ENCODE measurements at places on chromosomes 5 and 9.
A peak's percentile ranks its signal among the peaks of the same experiment; 100 is the strongest.

DNA sequence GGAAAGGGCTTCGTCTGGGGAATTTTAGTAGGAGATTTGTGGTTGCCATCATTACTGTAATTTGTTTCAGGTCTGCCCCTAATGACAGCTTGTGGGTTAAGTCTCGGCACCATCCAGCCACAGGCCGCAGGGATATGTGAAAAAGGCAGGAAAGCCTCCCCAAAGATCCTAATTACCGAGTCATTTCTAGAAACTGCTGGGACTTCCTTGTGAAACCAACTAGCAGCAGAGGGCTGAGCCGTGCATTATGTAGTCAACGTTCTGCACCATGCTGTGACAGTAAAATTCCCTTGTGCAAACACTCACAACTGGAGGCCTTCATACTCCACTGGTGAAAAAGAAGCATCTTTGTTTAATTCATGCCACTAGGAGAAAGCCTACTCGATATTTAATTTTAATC is 230.3 kb downstream of the MPDZ start:
- no peak for DNase-seq

- no peak for DNase-seq
Observed at GRCh38 chr5:111707630-111708164, 49.3 kb downstream of the NREP start.

DNA sequence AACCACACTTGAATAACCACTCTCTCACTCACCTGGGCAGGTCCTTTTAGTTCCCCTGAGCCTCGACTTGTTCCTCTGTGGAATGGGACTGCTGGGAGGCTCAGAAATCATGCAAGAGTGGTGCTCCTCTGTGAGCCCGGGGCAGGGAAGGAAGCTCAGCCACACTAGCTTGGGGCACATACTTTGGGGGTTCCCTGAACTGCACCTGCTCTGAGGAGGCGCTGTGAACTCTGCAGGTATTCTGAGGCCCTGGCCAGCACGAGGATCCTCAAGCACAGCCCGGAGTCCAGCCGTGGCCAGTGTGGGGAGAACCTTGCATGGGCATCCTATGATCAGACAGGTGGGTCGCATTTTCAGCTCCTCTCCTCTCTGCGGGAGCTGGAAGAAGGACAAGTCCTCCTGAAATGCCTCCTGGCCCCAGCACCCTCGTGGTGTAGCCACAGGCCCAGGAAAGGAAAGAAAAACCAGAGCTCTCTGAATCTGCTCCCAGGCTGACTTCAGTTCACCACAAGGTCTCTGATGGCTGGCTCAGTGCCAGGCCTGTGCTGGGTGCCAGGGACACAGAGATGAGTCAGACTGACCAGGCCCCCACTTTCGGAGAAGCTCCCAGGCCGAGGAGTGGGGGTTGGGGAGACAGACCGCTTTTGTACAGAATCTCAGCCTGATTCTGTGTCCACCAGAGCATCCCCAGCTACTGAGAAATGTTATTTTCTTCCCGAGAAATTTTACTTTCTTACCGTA is 11.9 kb downstream of the GLIPR2 start:
- DNase-seq = peak; percentile 97

DNA sequence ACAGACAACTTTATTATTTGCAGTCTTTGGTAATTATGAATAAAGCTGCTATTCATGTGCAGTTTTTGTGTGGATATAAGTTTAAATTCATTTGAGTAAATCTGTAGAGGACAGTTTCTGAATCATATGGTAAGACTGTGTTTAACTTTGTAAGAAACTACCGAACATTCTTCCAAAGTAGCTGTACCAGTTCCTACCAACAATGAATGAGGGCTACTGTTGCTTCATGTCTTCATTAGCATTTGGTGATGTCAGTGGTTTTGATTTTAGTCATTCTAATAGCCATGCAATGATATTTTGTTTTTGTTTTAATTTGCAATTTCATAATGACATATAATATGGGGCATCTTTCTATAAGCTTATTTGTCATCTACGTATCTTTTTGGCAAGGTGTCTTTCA is 501.3 kb upstream of the RORB start:
- DNase-seq = no peak

DNA sequence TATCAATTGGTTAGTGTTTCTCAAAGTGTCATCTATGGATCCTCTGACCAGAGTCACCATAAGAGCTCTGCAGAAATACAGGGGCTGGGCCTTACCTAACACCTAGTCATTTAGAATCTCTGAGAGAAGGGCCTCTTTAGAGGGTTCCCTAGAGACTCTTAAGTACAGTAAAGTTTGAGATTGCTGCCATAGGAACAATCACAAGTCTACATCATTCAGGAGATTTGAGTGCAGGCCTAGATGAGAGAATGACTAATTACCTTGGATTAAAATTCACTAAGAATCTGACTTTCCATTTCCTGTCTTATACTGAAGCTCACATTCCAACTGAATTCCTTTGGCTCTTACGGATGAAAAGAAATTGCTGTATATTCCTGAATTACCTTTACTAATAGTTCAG is 182.1 kb upstream of the PTGER4 start:
- no peak for DNase-seq

- DNase-seq = no peak
Observed at GRCh38 chr5:112355058-112355685, 63.9 kb downstream of the EPB41L4A start.

GRCh38 chr9:117555964-117556629 is 141.2 kb upstream of the ASTN2 start:
- peak; percentile 35 for DNase-seq

DNA sequence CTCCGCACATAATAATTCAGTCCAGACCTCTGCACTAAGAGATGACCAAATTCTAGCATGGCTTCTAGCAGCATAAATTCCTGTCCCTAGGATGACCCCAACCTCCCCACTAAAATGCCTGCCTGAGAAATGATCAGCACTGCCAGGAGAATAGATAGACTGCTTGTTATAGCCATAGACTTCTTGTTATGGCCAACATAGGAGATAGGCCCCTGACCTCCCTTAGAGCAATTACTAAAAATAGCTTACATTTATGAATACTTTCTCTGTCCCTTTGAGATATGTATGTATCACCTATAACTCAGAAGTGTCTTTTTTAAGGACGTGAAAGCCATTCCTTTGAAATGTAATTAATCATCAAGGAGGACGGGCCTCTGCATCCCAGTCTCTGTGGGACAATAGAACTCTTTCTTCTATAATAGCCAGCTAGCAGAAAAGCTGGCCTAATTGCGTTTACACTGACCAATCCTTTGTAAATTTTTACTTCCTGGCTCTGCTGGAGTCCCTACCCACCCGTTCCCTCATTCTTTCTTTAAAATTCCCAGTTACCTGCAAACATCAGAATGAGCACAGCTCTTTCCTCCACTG is 1002.7 kb downstream of the CDH18 start:
- no peak for DNase-seq

GRCh38 chr9:104961238-104961637 is 33.3 kb upstream of the ABCA1 start:
- DNase-seq = peak; percentile 80

GRCh38 chr5:141420855-141421488 is at the start of gene PCDHGA11:
Gene PCDHGA11, plus strand, starts transcription at chr5:141421051. Its CDS starts 177 bp downstream, at chr5:141421228.
- peak; percentile 26 for DNase-seq

DNA sequence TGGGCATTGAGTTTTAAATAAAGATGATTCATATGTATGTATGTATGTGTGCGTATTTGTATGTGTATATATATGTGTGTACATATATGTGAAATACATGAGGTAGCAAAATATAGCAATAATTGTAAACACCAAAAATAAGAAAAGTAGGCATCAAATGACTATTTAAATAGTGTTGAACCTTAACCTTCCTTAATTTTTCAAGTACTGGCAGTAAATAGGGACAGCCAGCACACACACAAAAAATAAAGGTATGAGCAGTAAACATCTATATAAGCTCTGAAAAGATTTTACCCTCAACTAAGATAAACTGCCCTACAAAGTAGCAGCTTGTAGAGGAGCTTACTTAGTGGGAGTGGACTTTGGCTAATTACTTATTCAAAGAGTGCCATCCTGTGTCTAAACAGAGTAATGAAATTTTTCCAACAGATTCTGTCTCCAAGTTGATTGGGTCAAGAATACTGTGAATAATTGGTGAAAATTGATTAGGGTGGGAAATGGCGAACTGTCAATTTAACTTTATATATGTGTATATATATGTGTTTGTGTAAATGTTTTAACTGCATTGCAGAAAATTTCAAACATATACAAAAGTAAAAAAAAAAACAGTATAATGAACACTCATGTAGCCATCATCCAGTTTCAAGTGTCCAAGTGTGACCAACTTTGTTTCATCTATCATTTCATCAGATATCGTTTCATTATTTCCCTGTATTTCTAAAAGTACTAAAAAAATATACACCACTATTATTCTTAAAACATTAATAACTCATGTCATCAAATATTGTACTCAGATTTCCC is 2.0 kb upstream of the ADAMTS6 start:
- DNase-seq = peak; percentile 47

- DNase-seq = peak; percentile 82
Observed at GRCh38 chr9:125997196-125997823, 250.1 kb downstream of the PBX3 start.

DNA sequence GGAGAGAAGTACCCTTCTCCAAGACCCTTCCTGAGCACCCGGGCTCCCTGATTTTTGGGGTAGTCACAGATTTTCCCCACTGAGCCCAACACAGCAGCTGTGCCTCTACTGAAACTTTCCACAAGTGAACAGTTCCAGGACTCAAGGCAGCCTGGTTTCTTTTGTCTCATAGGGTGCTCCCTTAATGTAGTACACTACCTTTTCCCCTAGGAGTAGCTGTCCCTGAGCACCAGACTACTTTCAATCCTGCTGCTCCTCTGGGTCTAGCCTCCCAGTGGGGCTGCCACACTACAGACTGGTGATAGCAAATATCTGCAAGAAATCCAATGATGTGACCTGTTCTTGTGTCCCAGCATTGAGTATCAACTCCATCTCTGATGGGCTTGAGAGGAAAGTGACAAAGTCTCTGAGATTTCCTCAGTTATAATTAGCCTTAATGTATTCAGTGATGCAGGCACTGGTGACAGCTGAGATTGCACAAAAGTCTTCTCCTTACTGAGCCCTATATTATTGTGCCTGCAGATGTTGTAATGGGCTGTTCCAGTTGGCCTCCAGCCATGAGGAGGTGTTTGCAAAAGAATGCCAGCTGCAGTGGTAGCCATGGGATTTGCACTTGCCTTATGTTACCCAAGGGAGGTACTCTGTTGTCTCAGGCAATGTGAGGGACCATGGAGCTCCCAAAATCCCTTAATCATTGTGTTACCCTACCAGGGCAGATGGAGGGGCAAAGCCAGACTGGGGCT is 1802.5 kb downstream of the EFNA5 start:
- DNase-seq = no peak

DNA sequence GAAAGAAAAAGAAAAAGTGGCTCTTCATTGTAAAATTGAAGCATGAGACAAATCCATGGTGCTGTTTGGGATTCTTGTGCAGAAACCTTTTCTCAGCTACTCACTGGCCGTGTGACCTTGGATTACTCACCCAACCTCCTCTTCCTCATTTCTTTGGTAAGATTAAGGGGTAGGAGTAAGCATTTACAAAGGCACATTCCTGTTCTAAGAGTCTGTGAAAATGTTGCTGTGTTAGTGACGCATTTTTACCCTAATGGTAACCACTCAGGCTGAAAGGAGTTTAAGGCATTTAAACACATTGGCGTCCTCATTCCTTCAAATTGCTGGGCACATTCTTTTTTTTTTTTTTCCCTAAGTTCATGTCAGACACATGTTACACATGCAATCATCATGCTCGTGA is 4.3 kb downstream of the RAI14 start:
- DNase-seq = no peak

DNA sequence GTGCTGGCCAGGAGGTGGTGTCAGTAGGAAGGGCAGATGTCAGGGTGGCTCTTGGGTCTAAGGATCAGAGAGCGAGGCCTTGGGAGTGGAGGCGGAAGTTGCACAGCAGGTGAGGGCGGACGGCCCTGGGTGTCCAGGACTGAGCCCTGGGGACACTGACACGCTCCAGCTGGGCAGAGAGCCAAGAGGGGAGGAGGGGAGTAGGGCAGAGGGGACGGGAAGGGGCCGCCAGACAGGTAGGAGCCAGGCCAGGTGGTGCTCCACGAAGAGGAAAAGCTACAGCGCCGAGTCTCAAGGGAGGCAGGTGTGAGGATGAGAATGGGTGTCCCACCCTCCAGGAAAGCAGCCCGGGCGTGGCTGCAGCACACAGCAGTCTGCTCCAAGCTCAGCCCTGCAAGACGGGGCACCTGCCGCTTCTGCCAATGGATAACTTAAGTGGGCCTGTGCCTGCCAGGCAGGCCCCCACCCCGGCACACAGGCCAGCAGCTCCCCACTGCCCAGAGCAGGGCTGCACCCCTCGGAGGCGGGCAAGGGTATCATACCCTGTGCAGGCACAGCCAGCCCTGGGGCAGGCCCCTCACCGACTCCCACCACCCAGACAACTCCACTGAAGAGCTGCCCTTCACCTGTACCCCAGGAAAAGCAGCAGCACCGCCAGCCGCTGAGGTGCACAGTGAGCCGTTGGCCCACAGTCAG is 4.9 kb downstream of the TPRN start:
- no peak for DNase-seq

DNA sequence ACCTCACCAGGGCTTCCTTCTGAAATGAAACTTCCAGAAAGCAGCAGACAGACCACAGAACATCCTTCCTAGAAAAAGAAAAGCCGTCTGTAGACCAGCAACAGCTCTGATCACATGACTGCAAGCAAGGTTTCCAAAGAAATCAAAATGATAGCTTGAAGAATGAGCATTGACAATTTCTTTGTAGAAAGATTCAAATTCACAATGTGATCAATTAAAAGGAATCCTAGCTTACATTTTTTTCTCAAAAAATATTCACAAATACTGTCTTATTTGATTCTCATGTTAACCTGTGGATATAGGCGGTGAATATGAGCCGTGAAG is 144.9 kb downstream of the MTX3 start:
- no peak for DNase-seq

- no peak for DNase-seq
Observed at GRCh38 chr5:176446884-176447590, 1.1 kb upstream of the FAF2 start.

GRCh38 chr5:116554764-116555163 is 19.9 kb downstream of the SEMA6A start:
- no peak for DNase-seq

DNA sequence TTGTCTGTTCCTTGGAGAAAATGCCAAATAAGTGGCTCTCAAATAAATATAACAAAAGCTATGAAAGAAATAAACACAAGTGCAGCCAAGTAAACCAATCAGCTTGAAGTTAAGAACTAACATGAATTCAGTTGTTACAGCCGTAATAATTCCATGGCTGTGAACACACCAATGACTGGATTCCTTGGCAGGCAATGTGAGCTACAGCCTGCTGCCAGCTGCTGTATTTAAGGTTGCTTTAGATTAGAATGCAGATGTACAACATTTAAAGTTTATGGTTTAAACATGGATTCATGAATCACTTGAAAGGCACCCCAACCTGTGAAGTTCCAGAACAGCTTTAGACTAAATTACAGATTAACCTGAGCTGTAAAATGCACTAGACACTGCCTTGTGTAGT is 626.4 kb upstream of the SEMA6A start:
- no peak for DNase-seq

GRCh38 chr5:133930061-133930812 is 38.2 kb downstream of the C5orf15 start:
- DNase-seq = no peak

GRCh38 chr9:88775559-88775958 is 215.7 kb upstream of the S1PR3 start:
- DNase-seq = no peak

All from RPMI8226 (cell line).